ENCODE measurements at places on chromosomes 7 and 10.

GRCh38 chr7:132152131-132152889, 424.0 kb downstream of the PLXNA4 start:
- no peak for DNase-seq

- no peak for DNase-seq
Measured at GRCh38 chr7:31122649-31123058, 70.5 kb downstream of the ADCYAP1R1 start.

- DNase-seq: no peak
Measured at GRCh38 chr10:76509446-76509845, 1078.0 kb downstream of the LRMDA start.

GRCh38 chr7:146375170-146375569, 258.6 kb downstream of the CNTNAP2 start:
- DNase-seq: no peak

GRCh38 chr7:74320645-74321221, 31.5 kb downstream of the CLIP2 start:
- DNase-seq: no peak

- no peak for DNase-seq
Measured at GRCh38 chr10:31947144-31947926, 18.7 kb upstream of the ARHGAP12 start.

DNA sequence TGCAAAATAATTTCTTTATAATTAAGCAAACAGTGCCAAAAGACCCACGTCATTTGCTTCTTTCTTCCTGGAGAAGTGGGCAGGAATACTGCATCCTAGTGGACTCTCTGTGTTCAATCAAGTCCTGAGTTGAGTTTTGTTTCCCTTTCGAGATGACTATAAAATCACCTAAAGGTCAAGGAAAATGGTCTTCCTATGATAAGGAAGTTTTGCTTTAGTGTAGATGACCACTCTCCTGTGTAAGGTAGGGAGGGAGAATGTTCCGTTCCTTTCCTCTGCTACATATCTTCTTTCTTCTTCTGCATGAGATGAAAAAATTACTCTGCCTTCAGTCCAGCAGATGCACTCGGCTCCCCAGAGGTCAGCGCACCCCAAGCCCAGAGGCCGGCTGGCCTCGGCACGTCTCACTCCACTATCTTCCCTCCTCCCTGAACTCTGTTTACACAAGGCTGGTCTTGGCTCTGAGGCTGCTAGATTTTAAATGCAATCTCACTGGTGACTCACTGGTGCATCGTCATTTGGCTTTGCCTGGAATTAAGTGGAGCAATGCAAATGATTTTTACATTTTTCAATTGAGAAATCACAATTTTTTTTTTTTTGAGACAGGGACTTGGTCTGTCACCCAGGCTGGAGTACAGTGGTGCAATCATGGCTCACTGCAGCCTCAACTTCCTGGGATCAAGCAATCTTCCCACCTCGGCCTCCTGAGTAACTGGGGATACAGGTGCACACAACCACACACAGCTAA, 18.6 kb upstream of the VDAC2 start:
- DNase-seq: no peak

GRCh38 chr7:16841681-16842080, 36.9 kb upstream of the AGR2 start:
- DNase-seq: no peak

DNA sequence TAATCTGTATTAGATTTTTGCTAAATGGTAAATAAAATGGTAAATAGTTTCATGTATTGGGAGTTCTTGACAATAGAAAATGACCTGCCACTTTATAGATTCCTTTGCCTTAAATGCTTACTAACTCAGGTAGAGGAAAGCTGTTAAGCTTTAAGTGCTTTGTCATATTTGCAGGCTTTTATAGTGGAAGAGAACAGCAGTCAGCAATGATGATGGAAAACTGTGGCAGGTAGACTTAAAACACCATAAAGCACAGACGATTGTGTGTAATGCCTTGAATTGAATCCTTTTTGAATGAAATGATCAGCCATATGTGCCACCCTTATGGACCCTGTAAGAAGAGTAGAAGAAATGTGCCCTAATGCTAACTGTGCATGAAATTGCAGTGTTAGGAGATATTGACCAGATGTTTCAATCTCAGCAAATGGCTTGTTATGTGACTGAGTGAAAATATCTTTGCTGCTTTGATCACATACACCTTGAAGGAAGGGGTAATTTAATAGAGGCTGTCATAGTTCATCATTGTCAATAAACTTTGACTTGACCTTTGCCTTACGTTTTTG, 230.4 kb downstream of the ADK start:
- DNase-seq: no peak

DNA sequence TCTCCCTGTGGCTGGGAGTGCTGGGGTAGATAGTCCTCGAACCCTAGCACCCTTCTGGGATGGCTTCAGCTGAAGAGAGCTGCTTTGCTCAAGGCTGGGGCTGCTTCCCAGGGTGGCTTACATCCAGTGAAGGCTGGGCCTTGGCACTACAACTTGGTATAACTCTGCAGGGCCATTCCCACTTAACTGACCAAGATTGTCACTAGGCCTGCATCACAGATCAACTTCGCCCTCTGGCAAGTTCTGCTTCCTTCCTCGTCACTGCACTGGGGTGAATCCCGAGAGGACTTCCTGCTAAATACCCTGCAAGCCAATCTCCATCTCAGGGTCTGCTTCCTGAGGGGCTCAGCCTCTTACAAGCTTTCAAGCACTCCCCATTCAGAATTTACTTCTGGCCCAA, 195.2 kb downstream of the DOCK4 start:
- DNase-seq: no peak

- DNase-seq: no peak
Measured at GRCh38 chr7:41709621-41710020, 6.7 kb upstream of the INHBA start.

GRCh38 chr7:80316811-80317210, 182.2 kb downstream of the GNAI1 start:
- no peak for DNase-seq

DNA sequence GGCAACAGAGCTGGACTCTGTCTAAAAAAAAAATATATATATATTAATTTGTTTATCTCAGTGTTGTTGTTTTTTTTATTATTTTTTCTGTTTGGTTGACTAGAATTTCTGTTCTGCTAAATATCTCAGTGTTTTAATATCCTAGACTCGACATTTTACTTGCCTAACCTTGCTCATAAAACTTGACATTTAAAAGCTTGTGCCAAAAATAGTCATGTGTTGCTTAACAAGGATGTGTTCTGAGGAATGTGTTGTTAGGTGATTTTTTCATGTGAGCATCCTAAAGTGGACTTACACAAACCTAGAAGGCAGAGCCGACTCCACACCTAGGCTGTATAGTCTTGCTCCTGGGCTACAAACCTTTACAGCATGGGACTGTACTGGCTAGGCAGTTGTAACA, 23.1 kb downstream of the NRBF2 start:
- DNase-seq: no peak

- DNase-seq: no peak
Measured at GRCh38 chr7:104857458-104858425, 156.3 kb upstream of the KMT2E start.

DNA sequence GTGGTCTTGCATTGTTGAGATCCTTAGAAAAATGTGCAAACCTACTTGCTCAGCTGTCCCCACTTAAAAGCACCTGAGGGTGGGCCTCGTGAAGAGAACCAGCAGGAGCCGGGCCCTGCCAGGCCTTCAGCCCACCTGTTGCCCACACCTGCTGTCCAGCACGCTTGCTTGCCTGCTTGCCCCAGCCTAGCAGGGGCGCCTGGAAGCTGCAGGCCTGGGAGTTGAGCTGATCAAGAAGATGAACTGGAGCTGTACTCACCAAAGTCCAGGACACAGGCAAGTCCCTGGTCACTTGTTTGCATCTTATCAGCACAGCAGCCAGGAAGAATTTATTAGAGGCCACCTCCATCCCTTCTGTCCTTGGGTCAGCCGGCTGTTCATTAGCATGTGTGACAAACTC, 23.2 kb downstream of the CYP26A1 start:
- DNase-seq: no peak

- DNase-seq: no peak
Measured at GRCh38 chr7:155529346-155529745, 17.0 kb downstream of the CNPY1 start.

DNA sequence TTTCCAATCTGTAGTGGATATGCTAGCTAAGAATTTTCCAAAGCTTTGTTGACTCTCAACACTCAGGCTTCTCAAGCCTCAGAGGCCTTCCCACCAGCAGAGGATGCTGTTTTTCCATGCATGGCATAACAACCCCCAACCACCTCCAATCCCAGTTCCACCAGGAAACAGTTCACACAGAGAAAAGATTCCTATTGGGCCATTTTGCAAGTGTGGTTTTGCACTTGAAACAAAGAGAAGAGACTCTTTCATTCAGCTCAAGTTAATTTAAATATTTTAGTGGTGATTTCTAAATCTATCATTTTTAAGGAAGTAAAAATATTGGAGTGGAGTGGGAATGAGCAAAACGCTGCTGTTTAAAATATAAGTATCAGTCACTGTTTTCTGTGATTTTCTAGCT, 105.6 kb upstream of the COL1A2 start:
- DNase-seq: no peak

DNA sequence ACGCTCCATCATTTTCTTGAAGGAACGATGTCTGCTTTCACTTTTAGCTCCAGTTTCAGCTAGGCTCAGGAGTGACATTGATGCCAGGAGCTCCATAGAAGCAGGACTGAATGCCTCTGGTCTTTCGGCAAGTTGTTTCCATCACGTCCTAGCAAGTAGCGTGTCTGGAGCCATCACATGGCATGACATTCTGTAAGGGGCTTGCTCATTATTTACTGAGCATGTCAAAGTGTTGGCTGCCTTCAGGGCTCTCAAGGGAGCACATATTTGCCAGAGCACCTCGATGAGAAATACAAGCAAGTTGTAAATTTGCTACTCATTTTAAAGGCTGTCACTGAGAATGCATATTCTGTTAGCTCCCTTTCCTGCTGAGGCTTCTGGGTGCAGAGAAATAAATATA, 131.0 kb upstream of the ITGB1 start:
- DNase-seq: no peak

GRCh38 chr7:78714356-78714755, 739.1 kb downstream of the MAGI2 start:
- no peak for DNase-seq

GRCh38 chr7:105285118-105285874, 103.4 kb downstream of the SRPK2 start:
- no peak for DNase-seq

- DNase-seq: no peak
Measured at GRCh38 chr10:30743586-30743985, 114.0 kb upstream of the LYZL2 start.

- DNase-seq: no peak
Measured at GRCh38 chr10:96714746-96715255, 5.5 kb downstream of the PIK3AP1 start.

DNA sequence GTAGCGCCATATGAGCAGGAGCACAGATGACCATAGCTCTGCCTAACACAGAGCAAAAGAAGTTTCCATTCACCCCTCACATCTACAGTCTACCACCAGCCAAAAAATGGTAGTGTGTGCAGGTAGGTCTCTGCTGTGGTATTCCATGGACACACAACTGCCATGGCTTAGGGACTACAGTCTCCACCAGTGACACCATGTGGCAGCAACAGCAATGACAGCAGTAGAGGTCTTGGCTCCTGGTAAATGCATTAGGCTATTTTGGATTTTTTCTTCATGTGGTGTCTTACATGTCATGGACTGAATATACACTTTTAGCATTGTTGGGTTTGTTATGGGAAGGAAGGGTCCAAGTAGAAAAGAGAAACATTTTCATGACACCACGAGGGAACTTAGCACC, 70.1 kb upstream of the CABCOCO1 start:
- no peak for DNase-seq

- DNase-seq: no peak
Measured at GRCh38 chr7:12898620-12899019, 211.2 kb downstream of the ARL4A start.

DNA sequence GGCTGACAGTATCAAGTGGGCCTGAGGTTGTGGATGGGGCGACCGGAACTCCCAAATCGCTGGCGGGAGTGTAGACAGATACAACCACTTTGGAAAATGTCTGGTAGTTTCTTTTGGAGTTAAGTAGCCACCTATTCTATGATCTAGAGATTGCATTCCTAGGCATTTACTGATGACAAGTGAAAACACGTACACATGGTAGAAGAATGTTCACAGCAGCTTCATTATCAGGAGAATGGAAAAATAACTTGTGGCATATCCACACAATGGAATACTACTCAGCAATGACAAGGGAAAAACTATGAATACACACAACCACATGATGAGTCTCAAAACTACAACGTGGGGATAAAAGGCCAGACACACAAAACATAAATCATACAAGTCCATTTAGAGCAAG, 146.0 kb downstream of the MYOF start:
- DNase-seq: no peak

- no peak for DNase-seq
Measured at GRCh38 chr7:140206616-140207389, 30.0 kb upstream of the KDM7A start.

DNA sequence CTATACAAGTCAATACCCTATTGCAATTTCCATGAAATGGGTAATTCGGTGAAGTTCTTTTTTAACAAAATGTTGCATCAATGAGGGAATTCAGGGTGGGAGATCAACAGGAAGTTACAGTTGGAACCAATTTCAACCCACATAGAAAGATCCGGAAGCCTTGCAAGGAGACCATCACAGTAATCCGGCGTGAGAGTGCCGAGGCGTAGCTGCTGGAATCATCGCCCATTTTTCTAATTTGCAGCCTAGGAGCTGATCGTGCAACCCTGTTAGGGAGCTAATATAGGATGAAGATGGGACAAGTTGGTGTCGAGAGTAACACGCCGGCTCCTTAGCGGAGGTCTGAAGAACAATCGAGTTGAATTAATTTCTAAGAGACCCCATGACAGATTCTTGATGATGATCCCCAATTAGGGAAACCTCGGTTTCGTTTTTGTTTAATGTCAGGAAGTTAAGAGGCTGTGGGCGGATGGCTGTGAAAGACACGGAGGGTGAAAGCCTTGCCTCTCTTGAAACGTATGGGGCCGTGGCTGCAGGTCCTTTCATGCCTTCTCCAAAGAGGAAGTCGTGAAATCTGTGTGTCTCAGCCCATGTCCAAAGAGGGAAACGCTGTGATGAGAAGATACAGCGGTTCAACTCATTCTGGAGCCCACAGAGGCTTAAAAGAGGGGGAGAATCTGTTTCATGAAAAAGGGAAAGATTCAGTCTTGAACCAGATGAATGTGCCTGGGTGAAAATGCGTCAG, 51.2 kb upstream of the CARD11 start:
- DNase-seq: no peak

GRCh38 chr10:16656895-16657294, 135.2 kb upstream of the C1QL3 start:
- no peak for DNase-seq

DNA sequence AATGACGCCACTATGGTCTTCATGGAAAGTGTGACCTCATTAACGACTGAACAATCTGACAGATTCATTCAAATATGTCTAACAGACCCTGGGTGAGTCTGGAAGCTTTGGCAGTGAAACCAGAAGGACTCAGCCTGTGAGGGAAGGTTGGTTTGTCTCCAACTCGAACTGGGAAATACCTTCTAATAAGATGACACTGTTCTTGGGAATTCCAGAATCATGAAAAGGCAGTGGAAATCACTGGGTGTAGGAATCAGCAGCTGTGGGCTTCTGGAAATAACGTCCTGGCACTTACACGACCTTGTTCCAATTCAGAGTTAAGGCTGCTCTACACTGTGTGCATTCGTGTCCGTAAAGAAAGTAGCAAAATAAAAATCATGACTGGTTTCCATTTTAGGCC, 75.1 kb downstream of the DGKI start:
- no peak for DNase-seq

- no peak for DNase-seq
Measured at GRCh38 chr10:31304291-31304970, 14.6 kb upstream of the ZEB1 start.

All from stimulated activated CD8-positive, alpha-beta memory T cell treated with anti-CD3 and anti-CD28 coated beads, Interleukin-15, amount 100 ng/mL, for 24 hours (primary cell).